ENCODE measurements at places on chromosomes 12 and 14.

- no peak for DNase-seq
These were observed 48.8 kb downstream of the NINJ2 start for GRCh38 chr12:614411-614970.

GRCh38 chr14:29858299-29858698, 69.3 kb downstream of the PRKD1 start:
- no peak for DNase-seq

DNA sequence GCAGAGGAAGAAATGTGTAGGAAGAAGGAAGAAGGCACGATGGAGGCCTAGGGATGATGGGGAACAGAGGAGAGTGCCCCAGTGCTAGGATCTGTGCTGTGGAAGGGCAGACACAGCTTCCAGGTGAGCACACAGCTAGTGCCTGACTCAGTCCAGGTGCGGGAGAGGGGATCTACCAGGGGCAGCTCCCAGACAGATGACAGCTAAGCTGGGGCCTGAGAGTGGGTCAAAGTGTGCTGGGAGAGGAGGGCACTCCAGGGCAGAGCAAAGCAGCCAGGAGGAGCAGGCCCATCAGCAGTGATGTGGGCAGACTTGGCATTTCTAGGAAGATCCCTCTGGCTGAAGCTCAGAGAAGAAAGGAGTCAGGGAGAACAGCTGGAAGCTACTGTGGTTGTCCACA, 36.7 kb downstream of the LRTM2 start:
- DNase-seq: no peak

DNA sequence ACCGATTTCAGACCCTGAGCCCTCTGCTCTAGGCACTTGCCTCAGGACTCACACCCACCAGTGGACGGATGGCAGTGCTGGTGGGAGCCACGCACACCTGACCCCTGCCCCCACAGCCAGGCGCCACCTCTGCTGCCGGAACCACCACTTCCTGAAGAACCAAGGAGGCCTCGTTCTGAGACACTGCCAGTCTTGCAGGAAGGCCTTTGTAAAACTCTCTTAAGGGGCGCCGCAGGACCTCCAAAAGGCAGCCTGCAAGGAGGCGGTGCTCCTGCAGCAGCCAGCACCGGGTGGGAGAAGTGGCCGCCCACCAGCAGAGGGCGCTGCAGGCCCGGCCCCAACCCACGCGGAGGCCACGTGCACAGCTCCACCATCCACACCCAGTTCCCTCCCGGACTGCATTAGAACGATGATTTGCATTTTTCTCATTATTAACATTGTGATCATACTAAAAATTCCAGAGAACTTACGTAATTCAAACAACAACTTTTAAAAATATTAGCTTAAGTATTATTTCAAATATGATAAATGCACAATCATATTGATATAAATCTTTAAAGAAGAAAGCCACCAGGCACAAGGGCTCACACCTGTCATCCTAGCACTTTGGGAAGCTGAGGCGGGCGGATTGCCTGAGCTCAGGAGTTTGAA, 12.8 kb downstream of the STX2 start:
- DNase-seq: no peak

- DNase-seq: no peak
These were observed 1.4 kb downstream of the NFKBIA start for GRCh38 chr14:35403114-35403602.

DNA sequence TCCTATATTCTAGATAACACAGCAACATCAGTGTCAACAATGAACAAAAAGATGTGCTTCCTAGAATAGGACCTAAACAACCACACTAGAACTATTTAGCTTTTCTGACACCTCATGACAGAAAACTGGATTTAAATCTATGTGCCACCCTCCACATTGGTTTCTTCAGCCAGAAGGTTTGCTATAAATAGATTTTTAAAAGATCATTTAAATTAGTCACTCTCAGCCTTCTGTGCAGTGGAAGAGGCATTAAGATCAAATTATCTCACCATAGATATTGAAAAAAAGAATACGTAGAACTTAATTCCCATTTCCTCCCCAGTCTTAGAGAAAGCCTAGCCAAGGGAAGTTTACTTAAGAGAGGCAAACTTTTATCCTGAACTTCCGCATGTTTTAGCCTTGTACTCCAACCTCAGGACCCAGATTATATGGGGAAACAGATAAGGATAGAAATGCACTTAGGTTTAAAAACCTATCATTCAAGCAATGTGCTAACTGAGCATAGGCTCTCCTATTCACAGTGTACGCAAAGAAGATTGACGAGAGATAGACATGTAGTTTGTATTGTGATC, 59.6 kb downstream of the NELL2 start:
- DNase-seq: no peak

- DNase-seq: no peak
These were observed 9.5 kb upstream of the IRF2BPL start for GRCh38 chr14:77037938-77038568.

GRCh38 chr12:53950437-53950773, 4.3 kb upstream of the HOXC12 start:
- DNase-seq: no peak

DNA sequence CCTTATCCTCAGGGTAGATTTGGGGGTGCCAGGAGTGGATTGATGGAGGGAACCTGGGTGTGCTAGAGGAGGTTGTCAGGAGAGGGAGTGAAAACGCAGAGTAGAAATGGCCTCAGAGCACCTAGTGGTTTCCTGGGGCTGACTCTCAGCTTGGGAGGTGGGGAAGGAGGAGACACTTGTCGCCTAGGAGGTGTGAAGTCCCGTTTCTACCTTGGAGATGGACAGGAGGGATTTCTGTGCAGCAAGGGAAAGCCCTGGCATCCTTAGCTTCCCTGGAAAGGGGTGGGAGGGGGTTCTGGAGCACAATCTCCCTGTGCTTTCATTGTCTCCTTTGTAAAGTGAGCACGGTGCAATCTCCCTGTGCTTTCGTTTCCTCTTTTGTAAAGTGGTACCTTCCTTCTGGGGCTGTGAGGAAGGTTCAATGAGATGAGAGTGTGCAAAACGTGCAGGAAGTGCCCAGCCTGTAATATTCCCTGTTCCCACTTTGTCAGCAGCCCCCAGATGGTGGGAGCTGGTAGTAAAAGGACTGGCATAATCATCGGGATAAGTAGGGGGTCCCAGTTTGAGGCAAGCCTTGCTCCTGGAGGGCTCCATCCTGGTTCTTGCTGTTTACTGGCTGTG, 1.6 kb downstream of the OAS3 start:
- DNase-seq: no peak

GRCh38 chr14:77868552-77869285, 68.8 kb downstream of the ADCK1 start:
- no peak for DNase-seq

- DNase-seq: no peak
These were observed 21.1 kb downstream of the CHFR start for GRCh38 chr12:132866251-132866828.

All from NCI-H2081 treated with DMSO at 0.1 percent for 48 hours (cell line).